Esophagus squamous epithelium (tissue), 5 donors: ENCODE measurements at places on chromosomes 7 and 10.

DNA sequence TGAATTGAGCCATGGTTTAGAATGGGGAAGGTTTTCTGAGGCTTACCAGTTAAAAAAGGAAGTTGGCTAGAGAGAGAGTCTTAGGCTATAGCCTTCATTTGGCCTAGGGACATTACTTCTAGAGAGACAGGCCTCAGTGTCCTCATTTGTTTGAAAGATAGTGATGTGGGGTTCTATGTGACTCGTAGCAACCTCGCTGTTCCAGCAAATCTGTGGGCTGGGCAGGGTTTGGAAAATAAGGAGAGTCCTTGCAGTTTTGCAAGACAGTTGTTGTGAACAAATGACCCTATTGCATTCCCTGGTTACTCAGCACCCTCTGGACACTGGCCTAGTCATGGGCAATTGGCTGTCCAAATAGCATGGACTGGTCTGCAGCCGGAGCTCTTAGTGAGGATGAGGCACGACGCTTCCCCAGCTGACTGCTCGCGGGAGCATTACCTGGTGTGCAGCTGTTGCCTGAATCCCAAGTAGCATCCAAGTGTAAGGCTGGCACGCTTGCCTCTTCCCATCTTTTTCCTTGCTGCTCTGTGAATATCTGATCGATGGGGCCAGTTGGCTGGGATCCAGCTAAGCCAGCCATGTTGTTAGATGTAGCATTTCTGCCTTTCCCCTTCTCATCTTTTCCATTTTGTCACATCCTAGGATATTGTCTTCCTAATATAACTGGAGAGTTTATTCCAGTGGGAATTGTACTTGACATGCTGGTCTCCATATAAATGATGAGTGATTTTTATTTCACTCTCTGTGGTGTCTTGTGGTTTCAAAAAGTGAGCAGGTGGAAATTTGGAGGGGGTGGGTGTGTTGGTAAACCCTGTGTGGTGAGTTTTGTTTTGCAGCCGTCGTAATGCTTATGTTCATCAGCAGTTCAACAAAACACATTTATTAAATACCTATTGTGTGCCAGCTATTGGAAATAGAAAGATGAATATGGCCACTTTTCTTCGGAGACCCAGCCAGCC, 99.8 kb downstream of the SND1 start:
- no peak for DNase-seq

DNA sequence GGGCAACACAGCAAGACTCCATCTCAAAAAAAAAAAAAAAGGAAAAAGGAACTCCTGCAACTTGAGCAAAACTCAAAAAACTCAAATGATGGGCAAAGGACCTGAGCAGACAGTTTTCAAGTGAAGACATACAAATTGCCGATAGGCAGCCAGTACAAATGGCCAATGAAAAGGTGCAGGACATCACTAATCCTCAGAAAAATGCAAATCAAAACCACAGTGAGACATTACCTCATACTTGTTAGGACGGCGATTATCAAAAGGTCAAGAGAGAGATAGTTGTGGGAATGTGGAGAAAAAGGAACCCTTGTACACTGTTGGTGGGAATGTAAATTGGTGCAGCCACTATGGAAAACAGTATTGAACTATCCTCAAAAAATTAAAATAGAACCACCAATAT, 16.8 kb downstream of the SVOPL start:
- DNase-seq: no peak

GRCh38 chr10:61895898-61896600, 5.5 kb upstream of the ARID5B start:
- DNase-seq: no peak

DNA sequence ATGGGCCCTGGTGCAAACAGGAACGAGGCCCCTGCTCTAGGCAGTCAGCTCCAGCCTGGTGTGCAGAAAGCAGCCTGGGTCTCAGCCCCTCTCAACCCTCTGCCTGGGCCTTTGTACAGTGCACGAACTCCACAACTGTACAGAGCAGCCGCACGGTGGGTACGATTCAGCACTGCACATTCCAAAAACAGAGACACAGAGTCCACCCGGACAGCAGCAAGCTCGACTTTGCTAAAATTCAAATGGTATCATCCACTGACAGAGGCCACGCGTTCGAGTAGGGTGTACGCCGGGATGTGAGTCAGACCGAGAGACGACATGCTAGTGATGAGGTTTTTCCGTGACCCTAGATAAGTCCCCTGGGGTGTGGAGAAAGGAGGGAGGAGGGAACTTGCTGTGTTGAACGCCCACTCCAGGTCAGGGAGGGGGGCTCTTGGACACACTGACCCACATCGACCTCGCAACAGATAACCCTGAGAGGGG, 65.6 kb upstream of the PDGFA start:
- DNase-seq: no peak

- DNase-seq: no peak
Measured at GRCh38 chr7:28957064-28957750, 923 bp downstream of the TRIL start.

DNA sequence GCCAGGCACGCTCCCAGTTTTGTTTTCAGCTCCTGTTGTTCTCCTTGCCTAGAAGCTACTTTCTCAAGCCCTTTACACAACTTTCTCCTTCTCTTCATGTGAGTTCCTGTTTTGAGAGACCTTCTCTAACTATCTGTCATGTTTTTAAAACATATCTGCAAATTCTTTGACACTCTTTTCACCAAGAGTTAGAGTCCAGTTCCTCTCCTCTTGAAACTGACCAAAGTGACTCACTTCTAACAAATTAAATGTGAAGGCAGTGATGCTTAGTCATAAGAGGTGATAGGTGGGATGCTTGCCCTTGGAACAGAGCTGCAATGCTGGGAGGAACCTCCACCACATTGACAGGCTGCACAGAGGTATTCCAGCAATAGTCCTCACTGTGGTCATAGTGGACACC, 25.3 kb downstream of the ZSCAN25 start:
- no peak for DNase-seq

- no peak for DNase-seq
Measured at GRCh38 chr10:90741926-90742565, 115.8 kb downstream of the HTR7 start.

DNA sequence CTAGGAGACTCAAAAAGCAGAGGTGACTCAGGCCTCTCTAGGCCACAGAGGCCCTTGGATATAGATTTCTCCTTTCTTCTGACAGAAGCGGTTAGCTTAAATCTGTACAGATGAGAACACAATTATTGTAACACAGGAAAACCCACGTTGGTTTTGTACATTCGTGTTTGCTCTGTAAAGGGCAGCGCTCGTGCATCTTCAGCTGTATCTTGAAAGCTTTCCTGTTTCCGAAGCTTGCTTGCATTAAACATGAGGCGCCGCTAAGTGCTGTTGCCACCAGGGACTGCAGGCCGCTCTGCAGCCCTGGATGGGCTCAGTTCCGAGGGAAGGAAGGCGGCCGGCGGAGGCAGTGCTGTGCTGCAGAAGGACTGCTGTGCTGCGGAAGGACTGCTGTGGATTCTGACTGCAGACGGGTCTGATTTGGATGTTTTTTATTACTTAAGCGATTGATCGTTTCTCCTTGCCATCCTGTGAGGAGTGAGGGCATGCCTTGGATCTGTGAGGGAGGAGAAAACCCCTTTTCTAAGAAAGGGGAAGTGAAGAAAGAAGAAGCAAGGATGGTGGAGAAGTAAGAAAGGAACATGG, 53.3 kb downstream of the FHIP2A start:
- DNase-seq: no peak

DNA sequence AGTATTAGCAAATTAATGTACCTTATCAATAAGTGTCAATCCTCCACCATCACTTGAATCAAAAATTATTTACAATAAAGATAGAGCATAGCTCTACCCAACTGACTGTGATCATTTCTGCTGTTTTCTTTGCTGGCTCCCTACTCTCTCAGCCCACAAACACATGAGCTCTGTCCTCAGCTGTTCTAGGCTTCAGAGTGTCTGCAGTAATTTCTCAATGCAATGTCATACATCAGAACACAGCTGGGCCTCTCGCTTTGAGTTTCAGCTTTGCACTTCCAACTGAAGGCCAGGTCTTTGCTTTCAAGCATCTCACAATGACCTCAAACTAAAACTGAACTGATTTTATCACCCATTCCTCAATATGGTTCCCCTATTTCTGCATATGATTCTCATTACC, 55.7 kb downstream of the RNF133 start:
- no peak for DNase-seq

DNA sequence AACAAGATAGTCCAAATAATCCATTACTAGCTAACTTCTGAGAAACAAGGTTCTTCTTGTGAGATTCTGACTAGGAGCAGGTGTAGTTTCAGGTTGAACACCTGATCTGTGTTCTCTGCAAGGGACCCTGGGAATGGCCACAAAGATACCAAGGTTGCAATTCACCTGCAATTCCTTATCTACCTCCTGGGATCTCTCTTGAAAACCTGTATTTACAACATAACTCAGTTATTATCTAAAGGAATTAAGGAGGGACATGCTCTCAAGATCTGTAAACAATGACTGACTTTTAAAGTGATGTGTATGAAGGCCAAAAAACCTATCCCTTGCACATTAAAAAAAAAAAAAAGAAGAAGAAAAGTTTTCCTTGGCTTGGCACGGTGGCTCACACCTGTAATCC, 54.8 kb downstream of the ABLIM1 start:
- DNase-seq: no peak

- no peak for DNase-seq
Measured at GRCh38 chr10:118239236-118239630, 102.9 kb downstream of the FAM204A start.

GRCh38 chr7:131638641-131639430, 82.4 kb upstream of the PODXL start:
- no peak for DNase-seq

- no peak for DNase-seq
Measured at GRCh38 chr7:117283371-117283770, 39.5 kb downstream of the WNT2 start.

- no peak for DNase-seq
Measured at GRCh38 chr7:43570688-43571365, 12.1 kb upstream of the STK17A start.

- no peak for DNase-seq
Measured at GRCh38 chr10:73810735-73811465, 498 bp downstream of the NDST2 start.

- DNase-seq: no peak
Measured at GRCh38 chr7:26213807-26214515, 12.4 kb downstream of the CBX3 start.

DNA sequence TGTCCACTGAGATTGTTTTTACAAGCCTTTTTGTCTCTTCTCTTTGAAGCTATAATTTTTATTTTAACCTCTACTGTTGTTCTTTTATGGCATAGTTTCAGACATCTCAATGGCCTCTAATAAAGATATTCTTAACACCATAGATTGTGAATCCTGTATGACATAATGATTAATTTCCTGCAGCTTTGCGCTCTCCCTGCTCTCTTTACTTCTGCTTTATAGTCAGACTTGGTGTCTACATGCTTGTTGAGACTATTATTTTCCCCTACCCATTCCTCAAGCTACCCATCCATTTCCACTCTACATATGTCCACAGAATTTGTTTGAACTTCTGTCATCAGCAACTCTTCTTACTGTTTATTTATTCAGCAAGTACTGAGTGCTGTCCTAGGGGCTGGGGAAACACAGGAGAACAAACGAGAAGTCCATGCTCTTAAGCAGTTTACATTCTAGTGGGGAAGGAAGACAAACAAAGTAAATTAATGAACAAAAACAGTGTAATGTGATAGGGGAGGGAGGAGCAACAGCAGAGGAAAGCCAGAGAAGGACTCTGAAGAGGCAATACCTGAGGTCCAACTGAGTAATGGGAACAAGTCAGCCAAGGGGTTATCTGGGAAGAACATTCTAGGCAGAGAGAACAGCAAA, 110.1 kb downstream of the CDK14 start:
- DNase-seq: no peak

GRCh38 chr10:101123085-101123814, 7.8 kb upstream of the TLX1 start:
- no peak for DNase-seq

GRCh38 chr10:21524526-21525366, 736 bp downstream of the SKIDA1 start:
- no peak for DNase-seq

- no peak for DNase-seq
Measured at GRCh38 chr7:121730869-121731268, 142.1 kb upstream of the PTPRZ1 start.

GRCh38 chr7:26857506-26858240, 6.7 kb downstream of the SKAP2 start:
- no peak for DNase-seq

DNA sequence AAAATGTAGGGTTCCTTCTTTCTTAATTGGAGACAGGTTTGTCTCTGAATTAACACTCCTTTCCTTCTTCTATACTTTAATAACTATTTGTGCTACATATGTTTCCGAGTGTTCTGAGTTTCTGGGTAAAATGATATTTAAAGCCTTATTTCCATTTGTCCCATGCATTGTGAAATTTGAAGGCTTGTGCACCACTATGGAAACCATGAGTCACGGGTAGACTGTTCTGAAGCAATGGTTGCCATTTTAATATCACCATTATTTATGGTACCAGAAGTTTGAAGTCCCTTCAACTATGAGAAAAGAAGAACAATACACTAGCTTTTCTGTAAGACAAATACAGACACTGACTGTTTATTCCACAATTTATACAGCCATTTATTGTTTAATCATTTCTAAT, 44.7 kb upstream of the ZEB1 start:
- no peak for DNase-seq

DNA sequence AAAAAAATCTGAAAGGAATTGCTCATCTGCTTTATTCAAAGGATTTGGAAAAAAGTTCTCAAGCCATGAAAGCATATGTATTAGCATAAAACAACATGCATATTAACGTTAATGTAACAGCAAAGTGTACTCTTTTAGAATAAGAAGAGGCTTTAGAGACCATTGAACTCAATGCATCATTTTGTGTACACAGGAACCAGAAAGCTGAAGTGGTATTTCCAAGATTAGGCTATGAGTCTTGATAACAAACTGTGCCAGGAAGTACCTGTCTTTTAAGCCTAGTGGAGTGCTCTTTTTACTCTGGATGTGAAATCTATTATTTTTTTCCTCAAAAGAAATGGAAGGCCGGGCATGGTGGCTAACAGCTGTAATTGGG, 164.2 kb downstream of the THSD7A start:
- no peak for DNase-seq

DNA sequence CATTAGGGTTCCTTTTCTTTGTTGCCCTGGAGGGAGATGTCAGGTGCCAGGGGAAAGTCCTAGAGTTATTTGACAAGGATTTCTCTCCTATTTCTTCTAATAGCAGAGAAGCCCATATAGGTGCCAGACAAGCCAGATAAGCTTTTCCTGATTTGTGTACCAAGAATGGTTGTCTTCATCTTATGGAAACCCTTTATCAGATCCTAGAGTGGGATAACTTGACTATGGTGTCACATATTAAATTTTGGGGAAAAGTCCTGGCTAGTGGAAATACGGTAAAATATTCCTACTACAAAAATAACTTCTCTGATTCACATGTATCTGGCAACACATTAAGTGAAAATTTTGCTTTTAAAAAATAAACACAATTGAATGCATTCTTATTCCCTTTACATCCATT, 1.2 kb downstream of the OR2A12 start:
- no peak for DNase-seq
